ENCODE measurements at places on chromosomes 7 and 10.

DNA sequence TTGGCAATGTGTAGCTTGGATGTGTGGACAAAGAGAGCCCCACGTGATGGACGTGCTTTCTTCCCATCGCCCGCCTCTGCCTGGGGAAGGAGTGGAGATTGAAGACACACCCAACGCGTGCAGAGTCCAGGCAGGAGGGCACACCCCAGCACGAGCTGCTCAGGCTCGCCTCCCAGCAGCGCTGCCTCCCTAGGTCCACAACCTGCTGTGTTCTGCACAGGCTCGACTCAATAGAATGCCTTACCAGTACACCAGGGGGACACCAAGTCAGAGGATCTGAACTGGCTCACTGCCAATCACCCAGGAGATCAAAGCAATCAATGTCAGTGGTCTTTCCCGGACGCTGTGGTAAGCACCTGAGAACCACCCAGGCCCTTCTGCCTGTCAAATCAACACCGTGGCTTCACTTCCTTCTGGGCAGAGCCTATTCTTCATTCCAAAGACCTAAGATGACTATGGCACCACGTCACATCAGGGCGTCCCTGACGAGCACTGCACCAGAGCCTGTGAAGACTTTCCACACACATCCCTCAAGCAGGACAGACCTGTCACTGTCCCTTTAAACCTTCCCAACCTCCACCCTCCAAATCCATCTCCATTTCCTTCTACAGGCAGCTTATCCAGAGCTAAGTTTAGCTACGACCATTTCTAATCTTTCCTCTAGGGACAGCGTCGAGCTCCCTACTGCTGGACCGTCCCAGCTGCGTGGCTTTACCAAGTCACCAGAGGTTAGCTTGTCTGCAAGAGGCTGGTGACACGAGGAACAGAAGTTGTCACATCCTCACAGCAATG is 72.3 kb downstream of the AMZ1 start:
- DNase-seq = peak; percentile 58

- no peak for DNase-seq
Observed at GRCh38 chr10:49645871-49646870, 32.3 kb downstream of the CHAT start.

DNA sequence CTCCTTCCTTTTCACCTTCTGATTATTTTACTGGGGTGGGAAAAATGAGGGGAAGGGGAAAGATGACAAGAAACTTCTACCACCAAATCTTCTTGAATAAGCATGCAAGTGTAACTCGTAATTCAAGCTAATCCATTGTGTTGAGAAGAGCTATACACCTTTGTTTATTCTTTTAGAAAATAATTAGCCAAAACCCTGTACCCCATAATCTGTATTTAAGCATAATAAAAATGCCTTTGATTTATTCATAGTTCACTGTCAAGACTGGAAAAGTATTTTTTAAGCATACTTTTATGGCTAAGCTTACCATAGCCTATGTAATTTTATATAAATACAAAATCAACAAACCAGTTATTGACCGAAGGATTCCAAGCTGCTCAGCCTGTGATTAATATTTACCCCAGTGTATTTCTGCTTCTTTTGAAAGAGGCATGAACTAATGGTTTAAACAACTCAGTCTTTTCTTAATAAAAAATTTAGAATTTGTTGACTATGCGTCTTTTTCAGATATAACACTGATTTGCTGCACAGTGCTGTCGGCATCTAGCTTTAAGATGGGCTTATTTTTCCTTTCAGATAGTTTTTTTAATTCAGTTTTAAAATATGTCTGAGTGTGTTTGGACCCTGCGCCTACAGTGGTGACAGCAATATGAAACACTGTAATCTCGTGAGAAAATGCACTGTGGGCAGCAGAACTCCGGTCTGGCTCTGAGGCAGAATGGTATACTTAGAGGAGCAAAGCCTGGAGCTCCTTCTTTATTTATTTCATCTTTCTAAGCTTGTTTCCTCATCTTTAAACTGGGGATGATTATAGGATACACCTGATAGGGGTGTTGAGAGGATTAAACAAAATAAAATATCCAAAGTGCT is 238.8 kb upstream of the LRGUK start:
- DNase-seq = no peak

DNA sequence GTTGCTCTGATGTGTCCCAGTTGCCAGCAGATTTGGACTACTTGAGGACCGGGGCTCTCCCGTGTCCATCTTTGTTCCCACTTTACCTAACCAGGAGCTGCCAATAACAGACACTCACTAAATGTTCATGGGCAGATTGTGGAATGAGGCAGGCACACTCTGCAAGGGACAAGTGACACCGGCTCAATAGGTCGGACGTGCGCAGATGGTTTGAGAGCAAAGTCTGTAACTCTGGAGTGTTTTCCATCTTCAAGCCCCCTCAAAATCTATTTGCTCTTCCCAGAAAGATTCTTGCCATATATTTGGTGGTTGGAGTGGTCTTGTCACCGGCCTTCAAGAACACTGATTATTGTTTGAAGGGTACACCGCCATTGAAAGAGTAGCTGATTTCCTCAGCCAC is 47.2 kb downstream of the THNSL1 start:
- no peak for DNase-seq

GRCh38 chr10:1159131-1160061 is 103.2 kb downstream of the WDR37 start:
- peak; percentile 31 for DNase-seq

- no peak for DNase-seq
Observed at GRCh38 chr10:103595933-103596726, 102.6 kb downstream of the NEURL1 start.

GRCh38 chr7:143285470-143285778 is 666 bp downstream of the TMEM139 start:
- no peak for DNase-seq

- no peak for DNase-seq
Observed at GRCh38 chr10:88730864-88731263, 24.8 kb downstream of the LIPK start.

DNA sequence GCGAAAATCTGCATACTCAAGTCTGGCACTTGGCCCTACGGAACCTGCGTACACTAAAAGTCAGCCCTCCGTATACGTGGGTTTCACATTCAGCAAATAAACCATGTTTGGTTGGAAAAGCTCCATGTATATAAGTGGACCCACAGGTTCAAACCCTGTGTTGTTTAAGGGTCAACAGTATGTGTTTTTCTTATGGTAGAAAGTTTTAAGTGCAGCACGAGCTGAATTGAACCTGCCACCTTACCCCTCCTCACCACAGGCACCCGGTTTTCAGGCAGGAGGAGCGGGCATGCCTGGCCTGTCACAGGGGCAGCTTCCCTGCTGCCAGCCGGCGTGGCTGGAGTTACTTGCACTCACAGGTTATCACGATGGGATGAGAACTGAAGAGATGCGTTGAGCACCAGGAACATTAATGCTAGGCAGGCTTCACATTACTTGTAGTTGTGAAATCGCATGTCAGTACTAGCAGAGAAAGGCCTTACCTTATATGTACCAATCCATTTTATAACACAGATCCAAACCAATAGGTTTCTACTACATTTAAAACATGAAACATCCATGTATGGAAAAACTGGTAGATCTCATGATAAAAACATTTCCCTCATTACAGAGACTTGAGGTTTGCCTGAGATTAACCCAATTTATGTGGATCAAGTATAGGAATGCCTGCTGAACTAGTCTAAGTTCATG is 12.9 kb downstream of the INSIG1 start:
- DNase-seq = no peak

- DNase-seq = peak; percentile 93
Observed at GRCh38 chr10:63166742-63167258, 33.7 kb downstream of the NRBF2 start.
